ENCODE measurements at places on chromosomes 5 and 9.

DNA sequence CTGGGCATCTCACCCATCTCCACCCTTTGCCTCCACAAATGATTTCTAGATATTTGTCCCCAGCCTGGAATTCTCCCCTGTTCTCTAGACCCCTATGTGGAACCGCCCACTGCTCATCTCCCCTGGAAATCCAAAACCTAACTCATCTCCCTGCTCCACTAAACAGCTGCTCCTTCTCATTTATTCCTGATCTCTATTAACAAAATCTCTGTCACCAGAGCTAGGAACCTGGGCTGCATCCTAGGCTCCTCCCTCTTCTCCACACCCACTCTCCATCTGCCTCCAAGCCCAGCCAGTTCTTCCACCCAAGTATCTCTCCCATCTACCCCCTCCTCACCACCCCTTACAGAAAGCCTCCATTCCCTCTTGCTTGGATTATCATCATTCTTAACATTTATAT, 24.0 kb upstream of the SYNPO start:
- DNase-seq: no peak

GRCh38 chr9:74662674-74663073, 165.5 kb downstream of the RORB start:
- DNase-seq: no peak

DNA sequence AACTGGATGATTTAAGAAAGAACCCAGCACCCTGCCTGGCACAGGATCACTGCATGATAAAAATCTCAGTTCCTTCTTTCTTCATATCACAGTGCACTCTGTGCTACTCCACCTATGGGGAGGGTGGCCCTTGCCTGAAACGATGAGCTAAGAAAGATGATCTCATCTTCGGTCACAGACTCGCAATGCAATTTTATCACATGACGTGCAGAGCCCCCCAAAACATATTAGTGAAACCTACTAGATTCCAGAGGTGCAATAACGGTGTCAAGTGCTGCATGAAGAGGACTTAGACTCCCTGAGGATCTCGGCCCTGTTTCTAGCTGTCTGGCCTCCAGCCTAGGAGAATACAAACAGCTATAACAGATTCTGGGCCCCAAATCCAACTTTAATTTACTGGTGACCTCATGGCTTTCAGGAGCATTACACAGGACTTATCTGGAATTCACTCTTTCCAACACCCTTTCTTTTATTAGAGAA, 104.0 kb downstream of the EBF1 start:
- no peak for DNase-seq

GRCh38 chr9:15253197-15253596, 53.8 kb downstream of the TTC39B start:
- no peak for DNase-seq

GRCh38 chr9:14428781-14429230, 114.9 kb upstream of the NFIB start:
- peak; percentile 15 for DNase-seq

DNA sequence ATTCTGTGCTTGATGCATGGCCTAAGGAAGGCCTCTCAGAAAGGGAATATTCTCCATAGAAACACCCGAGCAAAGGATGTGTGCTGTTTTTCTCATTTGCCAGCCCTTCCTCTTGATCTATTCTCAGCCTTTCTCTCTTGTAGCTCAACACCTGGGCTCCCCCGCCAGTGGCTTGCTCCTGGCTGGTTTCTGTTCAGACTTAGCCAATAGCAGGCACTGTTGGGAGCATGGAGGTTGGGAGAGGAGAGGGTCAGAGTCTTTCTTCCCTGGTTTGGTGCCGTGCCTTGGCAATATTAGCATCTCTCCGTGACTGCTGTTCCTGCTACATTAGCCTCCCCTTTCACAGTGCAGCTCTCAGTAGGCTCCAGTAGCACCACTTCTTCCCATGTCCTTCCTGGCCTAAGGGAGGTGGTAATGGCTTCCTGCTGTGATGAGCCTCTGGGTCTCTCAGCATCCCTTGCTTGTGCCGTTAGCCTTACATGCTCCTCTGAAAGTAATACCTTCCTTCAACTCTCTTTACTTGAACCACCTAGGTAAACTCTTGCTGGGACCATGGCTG, 269.7 kb upstream of the GAS1 start:
- DNase-seq: no peak

- DNase-seq: peak; percentile 71
These were observed 3.1 kb downstream of the ARHGEF39 start for GRCh38 chr9:35661756-35662350.

- no peak for DNase-seq
These were observed 49.9 kb upstream of the SNCAIP start for GRCh38 chr5:122262103-122262502.

DNA sequence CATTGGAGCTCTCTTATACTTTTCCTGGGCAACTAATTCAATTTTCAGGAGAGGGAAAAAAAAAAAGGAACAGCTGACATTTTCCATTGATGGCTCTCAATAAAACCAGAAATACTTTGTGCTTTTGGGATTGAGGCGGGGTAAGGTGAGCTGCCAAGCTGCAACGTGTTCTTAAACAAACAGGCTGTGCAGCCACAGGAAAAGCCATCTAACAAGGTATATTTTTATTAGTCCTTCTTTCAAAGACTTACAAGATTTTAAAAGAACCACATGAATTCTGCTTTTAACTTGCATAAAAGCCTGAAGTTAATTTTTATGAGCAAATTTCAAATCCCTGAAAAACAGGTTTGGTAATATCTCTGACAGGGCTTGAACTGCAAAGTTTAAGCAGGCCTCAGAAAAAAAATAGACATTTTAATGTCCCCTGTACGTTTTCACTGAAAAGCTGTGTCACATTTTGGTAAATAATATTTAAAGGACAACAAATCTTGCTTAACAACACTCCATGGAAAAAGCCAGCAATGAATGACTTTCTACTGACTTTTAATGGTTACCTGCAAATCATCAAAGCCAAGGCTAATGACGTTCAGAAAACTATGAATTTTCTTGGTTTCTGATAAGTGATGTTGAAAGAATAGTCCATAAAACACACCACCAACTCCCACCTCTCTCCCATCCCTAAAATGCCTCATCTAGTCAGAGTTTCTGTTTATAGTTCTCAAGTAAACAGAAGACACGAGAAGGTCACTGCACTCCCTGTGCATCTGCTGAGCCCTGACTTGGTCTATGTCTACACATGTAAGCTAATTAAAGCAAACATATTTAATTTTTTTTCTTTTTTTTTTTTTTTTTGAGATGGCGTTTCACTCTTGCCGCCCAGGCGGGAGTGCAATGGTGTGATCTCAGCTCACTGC, 433.6 kb downstream of the PIK3R1 start:
- no peak for DNase-seq

DNA sequence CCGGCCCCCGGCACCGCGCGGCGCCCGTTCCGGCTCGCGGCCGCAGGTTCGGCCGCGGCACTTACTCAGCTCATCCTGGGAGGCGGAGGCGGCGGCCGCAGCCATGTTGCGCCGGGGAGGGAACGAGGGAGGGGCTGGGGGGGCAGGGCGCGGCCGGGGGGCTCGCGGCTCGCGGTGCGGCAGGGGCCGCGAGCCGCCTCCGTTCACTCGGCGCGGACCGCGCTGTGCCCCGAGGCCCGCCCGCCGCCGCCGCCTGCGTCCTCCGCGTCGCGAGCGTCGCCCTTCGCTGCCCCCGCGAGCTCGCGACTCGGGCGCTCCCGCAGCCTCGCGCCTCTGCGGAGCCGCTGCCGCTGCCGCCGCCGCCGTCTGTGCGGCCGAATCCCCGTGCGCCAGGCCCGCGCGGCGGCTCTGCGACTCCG, 735 bp downstream of the ECPAS start:
- peak; percentile 58 for DNase-seq

- DNase-seq: no peak
These were observed 6.4 kb downstream of the HOMER1 start for GRCh38 chr5:79507251-79508205.

DNA sequence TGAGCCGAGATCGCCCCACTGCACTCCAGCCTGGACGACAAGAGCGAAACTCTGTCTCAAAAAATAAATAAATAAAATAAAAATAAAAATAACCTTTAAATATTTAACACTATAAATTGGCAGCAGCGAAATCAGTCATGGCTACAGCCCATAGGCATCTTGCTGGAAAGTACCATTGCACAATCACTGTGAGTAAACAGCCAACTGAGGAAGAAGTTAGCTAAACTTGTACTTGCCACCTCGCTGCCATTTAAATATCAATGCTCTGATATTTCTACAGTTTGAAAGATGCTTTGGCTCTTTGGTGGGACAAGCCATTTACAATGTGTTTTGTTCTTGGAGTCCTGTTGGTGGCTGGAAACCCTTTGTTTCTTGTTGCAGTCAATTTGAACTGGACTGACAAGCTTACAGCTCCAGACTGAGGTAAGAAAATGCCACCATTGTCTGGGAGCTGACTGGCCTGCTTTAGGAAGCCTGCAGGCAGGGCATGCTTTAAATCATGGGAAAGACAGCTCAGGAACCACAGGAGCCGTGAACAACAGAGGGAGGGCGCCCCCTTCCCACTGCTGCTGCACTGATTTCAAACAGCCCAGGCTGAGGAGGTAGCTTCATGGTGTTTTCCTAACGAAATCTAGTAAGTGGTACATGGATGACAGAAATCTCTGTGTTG, 322.8 kb upstream of the RFX3 start:
- no peak for DNase-seq

GRCh38 chr5:37836235-37836591, 3.6 kb downstream of the GDNF start:
- no peak for DNase-seq

- DNase-seq: no peak
These were observed 31.4 kb upstream of the TMOD1 start for GRCh38 chr9:97470076-97470475.

DNA sequence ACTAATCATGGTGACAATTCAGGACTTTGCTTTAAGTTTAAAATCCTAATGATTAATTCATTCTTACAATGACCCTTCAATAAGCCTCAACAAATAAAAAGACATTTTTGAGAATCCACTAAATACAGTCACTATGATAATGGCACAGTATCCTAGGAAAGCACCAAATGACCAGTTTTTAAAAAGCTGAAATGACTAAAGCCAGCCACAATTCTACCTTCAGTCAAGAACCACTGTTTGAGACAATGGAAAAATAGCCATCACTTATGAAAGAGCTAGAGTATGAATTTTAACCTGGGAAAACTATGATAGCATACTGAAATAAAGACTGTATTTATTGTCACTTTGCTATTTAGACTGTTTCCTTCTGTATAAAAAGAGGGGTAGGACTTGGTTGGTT, 14.0 kb downstream of the FBXW2 start:
- no peak for DNase-seq

- DNase-seq: no peak
These were observed 143.4 kb downstream of the ZNF608 start for GRCh38 chr5:124602925-124603650.
